CD4-positive, alpha-beta T cell treated with Interleukin-6 at 100 ng/mL for 8 hours (primary cell): ENCODE measurements at places on chromosomes 3 and 15.

DNA sequence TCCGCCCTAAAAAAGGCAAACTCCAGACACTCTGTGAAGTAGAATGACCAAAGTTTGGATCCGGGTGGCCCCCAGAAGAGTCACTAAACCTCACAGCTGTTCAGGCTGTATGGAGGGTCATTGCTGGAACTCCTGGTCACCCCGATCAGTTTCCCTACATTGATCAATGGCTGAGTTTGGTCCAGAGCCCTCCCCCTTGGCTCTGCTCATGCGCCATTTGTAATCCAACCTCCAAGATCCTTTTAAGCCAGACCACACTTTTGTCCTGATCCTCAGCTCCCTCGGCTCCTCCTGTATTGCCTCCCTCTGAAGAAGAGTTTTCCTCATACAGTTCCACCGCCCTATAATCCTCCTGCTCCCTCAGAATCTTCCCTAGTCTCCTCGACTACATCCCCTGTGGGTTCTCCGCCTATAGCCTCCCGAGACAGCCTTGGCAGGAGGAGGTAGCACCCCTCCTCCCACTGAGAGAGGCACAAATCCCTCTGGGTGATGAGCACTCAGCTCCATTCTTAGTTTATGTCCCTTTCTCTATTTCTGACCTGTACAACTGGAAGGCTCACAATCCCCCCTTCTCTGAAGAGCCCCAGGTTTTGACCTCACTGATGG, 42.2 kb downstream of the ZBTB11 start:
- DNase-seq = no peak

DNA sequence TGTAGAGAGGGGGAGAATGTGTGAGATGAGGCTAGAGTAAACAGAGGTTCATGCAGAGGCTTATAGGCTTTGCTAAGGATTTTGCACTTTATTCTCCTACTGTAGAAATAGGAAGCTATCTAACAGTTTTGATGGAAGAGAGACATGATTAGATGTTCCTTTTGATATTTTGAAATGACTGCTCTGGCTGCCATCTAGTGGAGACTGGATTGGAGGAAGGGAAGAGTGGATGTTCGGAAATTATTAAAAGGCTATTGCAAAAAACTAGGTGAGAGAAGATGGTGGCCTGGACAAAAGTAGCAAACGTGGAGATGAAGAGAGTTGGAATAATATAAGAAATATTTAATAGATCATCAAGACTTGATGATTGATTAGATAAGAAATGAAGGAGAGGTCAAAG, 42.2 kb downstream of the SYN2 start:
- DNase-seq = no peak

GRCh38 chr15:62392376-62392775, 227.3 kb upstream of the C2CD4B start:
- no peak for DNase-seq

GRCh38 chr3:74633021-74633420, 18.6 kb upstream of the CNTN3 start:
- DNase-seq = no peak

DNA sequence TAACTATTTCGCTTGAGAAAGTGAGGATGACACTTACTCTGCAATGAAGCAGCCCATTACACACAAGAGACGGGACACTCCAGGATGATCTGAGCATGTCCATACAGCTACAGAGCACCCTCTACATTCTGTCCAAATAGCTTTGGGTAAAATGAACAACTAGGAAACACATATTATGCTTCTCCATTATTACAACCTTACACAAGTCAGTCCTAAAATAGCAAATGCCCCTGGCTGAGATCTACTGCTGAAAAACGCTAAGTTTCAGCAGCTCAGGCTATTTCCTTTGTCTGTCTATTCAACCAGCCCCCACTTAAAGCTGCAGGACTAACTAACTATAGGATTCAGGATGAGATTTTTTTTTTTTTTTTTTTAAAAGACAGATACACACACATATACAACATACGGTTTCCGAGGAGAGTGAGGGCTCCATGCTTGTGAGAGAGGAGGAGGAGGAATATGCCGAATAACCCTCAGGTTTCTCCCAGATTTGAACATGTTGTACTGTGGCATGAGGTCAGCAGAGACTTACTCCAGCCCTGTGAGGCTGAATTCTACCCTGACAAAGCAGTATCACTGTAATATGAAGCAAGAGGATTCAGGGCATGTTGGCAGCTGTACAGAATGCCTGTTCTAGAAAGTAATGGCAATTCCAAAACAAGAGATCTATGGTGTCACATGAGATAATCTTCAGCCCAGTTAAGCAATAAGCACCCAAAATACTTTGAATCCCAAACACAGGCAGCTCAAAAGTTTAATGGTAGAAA, 117.3 kb upstream of the PLXND1 start:
- DNase-seq = no peak

GRCh38 chr3:168476360-168476980, 380.7 kb upstream of the GOLIM4 start:
- DNase-seq = no peak

DNA sequence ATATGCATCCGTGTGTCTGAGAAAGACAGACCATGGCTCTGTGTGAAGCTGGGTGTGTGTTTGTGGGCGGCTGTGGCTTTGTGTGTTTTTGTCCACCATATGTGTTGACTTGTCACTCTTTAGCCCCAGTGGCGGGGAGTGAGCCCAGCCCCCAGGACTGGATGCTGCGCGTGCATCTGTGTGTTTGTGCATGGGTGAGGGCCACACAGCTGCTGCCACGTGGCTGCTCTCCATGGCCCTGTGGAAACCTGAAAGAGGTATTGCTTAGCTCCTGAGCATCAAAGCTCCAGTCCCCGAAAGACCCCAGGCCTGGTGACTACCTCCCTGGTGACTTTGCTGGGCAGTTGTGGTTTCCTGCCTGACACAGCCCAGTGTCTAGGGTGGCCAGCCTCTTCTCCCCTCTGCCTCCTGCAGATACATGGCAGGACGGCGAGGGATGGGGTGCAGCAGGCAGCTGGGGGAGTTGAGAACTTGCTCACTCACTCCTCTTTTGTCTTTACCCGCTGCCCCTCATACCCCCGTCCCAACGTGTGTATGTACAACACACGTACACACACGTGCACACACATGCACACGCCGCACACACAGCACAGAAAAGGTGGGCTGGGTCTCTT, 6.5 kb downstream of the EPHB3 start:
- DNase-seq = no peak

DNA sequence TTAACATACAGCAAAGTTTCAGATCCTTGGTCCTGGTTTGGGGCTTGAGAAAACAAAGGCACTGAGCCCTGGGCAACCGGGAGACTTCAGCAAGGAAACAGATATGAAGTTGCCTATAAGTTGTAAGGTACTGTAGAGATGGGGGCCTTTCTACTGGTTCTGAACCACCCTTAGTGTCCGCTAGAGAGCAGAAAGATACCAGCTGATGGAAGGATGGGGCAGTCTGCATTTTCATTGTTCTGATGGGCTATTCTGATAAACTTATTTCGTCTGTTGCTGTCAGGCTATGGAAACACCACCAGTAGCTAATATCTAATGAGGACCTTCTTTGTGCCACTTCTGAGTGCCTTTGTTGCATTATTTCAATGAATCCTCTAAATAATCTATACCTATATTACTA, 38.7 kb downstream of the FGD5 start:
- DNase-seq = no peak

DNA sequence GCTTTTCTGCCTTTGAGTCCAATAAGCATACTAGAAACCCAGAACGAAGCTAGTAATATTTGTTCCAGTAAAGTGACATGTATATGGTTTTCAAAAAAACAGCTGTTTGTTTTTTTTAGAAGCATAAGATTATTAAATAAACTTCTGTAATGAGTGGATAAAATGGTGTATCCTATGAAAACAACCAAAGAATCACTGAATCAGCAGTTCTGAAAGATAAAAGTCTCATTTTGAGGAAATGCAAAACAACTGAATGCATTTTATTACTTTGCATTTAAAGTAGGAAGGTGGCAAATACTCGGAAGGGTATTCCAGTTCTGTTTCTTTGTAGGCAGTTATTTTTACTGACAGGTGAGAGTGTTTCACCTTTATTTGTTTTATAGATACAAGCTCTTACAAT, 107.0 kb downstream of the CNTN4 start:
- DNase-seq = no peak

DNA sequence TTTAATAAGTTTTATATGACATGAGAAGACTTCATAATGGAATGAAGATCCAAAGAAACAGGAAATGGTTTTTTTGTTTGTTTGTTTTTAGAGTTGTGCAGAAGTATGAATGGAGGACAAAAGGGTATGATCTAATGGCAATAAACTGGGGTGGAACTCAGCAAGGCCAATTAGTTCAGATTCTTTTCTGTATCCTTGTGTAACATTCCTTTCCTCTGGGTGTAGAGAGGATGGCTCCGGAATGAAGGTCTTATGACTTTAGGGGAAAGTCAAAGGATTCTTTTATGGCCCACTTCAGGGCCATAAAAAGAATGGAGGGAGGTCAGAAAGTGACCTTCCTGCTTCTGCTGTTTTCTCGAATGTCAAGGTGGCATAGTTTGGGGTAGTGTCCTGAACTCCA, 152.6 kb downstream of the DPH6 start:
- no peak for DNase-seq

DNA sequence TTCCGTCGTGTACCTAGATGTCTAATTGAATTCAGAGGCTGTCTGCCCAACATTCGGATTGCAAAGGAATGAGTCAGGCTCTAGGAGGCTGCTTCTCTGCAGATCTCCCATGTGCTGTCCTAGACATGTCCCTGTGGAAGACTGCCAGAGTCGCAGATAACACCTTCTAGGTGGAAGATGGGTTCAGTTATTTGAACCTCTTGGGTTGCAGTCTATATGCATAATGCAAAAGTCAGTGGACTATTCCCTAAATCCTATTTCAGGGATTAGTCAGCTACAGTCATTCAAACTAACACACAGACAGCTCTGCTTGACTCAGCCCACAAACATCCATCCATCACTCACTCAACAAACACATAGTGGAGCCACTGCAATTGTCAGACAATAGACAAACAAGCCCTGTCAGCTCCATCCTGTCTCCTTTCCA, 300.0 kb upstream of the CTNNB1 start:
- no peak for DNase-seq

- DNase-seq = no peak
Observed at GRCh38 chr15:61146091-61146930, 82.8 kb downstream of the RORA start.

DNA sequence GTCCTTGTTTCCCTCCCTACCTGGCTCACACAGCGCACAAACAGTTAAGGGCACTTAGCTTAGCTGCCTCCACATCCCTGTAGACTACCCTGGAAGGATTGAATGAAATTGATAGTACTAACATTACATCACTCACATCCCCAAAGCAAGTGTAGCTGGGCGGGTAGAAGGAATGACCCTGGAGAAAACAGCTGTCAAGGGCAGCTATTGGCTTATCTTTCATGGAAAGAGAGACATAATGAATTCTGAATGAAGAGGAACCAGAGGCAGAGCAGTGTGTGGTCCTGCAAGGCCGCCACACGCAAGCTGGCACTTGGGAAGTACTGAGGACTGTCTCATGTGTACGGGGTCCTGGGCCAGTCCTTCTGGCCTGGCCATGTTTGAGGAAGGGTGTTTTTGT, 369.6 kb upstream of the RGMA start:
- DNase-seq = no peak

- DNase-seq = no peak
Observed at GRCh38 chr3:185927501-185928200, 10.2 kb downstream of the TRA2B start.

GRCh38 chr15:65893060-65893459, 23.8 kb downstream of the RAB11A start:
- DNase-seq = no peak

DNA sequence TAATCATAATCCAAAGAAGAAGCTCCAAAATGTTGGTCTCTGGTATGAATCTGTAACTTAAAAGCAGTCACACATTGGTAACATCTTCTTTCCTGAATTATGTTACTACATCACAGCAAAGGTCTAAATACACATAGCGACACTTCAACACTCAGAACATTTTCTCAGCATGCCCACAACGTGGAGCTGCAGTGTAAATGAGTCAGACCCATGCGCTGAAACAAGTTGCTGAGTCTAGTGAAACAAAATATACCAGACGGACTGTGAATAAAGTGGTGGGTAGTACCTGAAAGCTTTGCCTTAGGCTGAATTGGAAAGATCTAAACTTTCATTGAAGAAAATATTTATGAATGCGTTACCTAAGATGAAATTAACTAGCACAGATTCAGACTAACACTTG, 33.2 kb upstream of the GOLGA8B start:
- DNase-seq = no peak

DNA sequence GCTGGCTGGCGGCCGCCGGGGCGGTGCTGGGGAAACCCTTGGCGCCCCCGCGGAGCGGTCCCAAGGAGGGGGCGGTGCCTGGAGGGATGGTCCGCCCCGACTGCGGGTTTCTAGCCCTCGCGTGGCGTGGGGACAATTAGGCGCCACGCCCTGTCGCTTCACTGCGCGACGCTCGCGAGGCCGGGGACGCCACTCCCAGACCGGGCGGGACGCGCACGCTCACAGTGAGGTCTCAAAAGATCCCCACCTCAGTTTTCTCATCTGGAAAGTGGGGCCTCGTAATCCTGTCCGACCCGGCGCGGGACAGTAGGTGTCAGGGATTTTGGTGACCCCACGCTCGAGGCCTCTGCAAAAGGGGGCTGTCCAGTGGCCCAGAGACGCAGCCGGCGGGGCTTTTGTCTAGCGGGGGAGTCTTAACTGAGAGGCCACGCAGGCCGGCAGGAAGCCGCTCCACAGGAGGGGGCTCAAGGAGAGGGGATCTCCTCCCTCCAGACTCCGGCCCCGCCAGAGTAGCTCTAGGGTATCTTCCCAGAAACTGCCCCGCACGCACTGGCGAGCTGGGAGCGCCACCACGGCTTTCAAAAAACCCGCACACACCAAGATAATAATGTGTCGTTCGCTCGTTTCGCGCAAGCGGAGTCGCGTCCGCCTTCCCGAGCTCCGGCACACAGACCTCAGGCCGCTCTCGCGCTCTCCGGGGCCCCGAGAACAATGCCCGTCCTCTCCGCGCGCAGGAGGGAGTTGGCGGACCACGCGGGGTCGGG, 710 bp upstream of the CLK3 start:
- peak; percentile 89 for DNase-seq

DNA sequence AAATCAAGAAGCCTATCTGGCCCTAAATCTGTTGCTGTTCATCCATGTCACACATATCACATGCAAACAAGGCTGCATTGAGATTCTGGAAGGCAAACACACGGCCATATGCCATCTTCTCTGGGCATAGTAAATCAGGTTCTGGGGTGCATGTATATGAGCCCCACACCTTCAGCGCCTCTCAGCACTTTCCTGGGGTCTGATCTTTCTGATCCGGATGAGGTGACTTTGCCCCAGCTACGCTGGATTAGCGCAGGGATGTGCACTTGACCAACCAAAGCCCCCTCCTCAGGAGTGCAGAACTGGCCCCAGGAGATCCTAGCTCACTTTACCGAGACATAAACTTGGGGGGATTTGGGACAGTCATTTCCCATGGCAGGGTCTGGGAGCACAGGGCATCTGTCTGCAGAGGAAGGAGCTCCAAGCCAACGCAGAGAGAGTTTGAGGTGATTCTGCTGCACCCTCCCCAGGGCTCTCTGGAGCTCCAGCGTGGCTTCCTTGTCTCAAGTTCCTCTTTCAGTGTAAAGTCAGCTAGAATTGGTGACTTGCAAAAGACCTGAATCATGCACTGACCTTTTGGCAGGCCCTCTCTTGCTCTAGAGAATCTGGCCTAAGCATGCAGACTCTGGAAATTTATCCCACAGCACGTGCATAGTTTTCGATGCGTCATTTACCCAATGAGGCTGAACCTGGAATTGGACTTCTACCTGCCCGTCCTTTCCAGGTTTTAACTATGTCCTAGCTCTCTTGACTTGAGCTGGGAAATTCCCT, 63.5 kb upstream of the KLF13 start:
- DNase-seq = no peak
